ENCODE measurements at places on chromosomes 13 and 19.

GRCh38 chr19:27735314-27735713 is 1477.6 kb downstream of the UQCRFS1 start:
- no peak for DNase-seq

- DNase-seq = no peak
These were observed 35.1 kb downstream of the GJA3 start for GRCh38 chr13:20125783-20126165.

GRCh38 chr19:50003810-50004419 is 21.3 kb downstream of the VRK3 start:
- peak; percentile 91 for DNase-seq

GRCh38 chr19:18939922-18940768 is 872 bp downstream of the HOMER3 start:
- DNase-seq = no peak

DNA sequence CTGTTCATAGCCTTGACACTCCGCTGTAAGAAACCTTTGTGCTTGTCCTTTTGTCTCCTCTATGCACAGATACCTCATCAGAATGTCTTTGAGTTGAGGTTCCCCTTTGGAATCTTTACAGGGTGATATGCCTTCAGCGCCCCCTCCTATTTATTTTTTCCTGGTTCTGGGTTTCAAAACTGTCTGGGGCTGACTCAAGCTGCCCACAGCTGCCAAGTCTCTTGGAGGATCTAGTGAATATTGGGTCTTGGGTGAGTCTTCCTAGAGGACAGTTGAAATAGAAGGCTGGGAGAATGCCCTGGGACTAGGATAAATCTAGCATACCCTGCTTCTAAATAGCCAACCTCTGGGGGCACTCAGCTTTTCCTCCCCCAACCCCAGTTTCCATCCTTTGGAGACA is 930 bp downstream of the ZNF136 start:
- DNase-seq = no peak

Measured in amniotic stem cell (primary cell).